ENCODE measurements at places on chromosomes 5 and 9.

GRCh38 chr9:121601194-121601593, 50.2 kb upstream of the DAB2IP start:
- DNase-seq, result no peak

- DNase-seq, result no peak
These were observed 432.4 kb upstream of the SMC2 start for GRCh38 chr9:103661663-103662062.

DNA sequence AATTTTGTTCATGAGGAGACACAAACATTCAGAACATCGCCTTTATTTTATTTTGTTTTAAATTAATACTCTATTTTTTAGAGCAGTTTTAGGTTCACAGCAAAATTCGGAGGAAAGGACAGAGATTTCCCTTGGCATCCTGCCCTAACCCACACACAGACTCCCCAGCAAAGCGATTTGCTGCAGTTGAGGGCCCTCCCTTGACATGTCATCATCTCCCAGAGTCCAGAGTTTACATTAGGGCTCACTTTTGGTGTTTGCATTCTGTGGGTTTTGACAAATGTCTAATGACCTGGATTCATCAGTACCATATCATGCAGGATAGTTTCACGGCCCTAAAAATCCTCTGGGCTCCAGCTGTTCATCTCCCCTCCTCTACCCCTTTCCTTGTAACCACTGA, 33.6 kb upstream of the COL5A1 start:
- DNase-seq, result no peak

DNA sequence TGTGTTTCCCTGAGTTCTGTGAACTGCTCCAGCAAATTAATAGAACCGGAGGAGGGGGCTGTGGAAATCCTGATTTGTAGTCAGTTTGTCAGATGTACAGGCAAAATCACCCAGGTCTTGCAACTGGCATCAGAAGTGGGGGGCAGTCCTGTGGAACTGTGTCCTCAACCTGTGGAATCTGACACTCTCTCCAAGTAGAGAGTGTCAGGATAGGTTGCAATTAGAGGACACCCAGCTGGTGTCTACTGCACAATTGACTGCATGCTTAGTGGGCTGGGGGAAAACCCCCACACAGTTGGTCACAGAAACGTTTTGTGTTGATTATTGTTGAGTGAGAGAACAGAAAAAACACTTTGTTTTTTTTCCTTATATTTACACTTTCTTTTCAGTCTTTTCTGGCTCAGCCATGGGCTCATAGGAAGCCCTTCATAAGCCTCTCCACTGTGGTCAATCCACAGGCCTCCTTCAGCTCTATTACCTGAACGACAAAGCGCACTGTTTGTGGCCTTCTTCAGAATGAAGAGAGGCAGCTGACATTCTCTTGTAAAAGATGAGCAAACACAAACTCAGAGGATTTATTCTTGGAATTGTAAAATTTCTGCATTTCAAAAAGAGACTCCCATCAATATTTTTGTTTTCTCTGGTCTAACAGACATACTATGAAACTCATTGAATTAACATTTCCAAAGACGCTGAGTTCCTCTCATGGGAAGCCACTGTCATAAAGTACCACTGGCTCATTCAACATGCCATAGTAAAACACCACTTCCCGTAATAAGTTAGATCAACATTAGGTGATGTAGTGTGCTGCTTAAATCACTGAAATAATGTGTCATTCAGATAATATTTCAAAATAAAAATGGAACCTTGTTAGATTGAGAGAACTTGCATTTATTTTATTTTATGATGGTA, 348.9 kb upstream of the RFX3 start:
- no peak for DNase-seq

- no peak for DNase-seq
These were observed 587.0 kb downstream of the CDH18 start for GRCh38 chr5:19401032-19401431.

GRCh38 chr5:21581508-21581907, 1271.6 kb downstream of the CDH12 start:
- no peak for DNase-seq

GRCh38 chr9:15423231-15423985, 732 bp downstream of the SNAPC3 start:
- DNase-seq, result no peak

DNA sequence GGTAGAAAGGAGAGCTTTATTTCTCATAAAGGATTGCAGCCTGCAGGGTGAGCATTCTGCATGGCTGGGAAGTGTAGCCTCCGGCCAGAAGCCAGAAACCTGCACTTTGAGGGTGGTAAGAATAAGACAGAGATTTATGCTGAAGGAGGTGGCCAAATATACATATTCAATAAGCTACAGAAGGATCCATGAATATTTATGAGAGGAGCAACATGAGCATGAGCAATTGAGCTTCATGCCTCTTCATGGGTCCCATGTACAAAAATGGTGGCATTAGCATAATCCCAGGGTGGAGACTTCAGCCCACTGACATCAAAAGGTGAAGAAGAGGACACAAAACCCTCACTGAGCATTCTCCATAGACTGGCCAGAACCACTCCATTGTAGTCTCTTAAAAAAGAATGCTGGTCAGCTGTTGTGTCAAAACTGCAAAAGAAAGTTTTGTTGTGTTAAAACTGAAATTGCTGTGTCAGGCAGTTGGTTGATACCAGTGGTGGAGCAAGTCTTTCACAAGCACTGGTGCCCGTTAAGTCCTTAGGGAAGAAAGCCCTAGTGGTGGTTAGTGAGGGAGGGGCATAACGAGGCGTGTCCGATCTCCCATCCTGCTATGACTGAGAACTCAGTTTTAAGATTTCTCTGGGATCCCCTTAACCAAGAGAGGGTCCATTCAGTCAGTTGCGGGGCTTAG, 160.8 kb upstream of the MAP1B start:
- DNase-seq, result no peak

DNA sequence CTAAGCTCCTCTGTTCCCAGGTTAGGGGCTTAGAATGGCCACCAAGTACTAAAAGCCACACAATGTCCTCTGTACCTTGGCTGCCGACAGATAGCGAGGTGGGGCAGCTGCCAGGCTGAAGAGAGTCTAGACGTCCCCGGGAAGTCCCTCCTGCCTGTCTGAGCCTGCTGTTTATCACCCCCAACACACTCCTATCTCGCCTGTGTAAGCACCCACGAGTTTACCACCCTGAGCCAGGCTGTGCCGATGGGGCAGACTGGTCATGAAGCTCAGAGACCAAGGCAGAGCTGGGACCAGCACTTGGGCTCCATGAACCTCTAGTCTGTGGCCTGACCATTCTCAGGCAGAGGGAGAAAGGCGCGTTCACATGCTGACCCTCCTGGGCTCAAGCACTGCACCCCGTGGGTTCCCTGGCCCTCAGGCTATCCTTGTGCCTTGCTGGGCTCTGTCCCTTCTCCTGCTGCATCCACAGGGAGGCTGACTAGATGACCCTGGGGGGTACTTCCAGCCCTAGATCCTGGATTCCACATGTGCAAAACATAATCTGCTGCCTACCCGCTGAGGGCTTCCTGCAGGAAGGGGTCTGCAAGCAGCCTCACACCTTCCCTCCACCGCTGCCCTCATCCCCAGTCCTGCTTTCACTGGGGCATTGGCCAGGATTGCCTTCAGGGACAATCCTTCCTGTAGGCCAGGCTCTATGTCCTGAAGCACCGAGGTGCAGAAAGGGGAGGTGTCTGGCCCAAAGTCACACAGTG, 18.6 kb upstream of the SLC25A51 start:
- no peak for DNase-seq

GRCh38 chr9:33220681-33221567, 19.0 kb upstream of the SPINK4 start:
- no peak for DNase-seq

DNA sequence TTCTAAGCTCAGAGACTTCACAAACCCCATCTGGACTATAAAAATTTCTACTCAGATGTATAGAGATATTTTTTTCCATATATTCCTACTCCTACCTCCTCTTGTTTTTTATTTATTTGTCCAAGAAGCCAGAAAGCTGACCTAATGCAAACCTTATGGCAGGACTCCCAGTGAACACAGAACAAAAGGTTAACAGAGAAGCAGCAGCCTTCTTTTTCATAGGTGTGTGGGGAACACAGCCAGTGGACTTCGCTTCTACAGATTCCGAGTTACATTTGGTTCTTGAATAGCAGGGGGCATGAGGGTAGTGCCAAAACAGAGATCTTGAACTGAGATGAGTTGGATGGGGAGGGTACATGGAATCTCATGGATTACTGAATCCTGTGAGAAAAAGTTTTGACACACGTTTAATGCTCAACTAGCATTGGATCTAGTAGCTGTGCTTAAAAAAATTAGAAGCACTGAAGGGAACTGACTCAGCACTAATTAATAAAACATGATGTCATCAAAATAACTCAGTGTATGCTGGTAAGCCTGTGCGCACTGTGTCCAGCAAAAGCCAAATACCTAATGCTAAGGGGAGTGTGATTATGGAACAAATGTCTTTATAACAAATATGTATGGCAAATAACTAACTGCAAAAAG, 240.1 kb downstream of the GABRB2 start:
- DNase-seq, result no peak

DNA sequence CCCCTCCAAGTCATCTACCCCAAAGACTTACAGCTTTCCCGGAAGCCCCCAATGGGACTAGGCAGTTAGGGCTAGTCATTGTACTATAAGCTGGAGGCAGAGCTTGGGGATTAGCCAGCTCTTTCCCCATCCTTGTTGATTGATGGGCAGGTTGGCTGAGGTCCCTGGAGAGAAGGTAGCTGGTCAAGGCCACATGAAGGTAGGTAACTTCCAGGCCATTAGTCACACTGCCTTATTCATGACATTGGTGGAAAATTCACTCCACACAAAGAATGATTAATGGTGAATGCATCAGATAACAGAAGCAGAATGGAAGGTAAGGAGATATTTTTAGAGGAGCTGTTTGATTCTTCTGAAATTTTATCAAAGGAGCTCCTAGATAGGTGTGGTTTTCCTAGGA, 49.5 kb upstream of the TGFBR1 start:
- DNase-seq, result no peak

DNA sequence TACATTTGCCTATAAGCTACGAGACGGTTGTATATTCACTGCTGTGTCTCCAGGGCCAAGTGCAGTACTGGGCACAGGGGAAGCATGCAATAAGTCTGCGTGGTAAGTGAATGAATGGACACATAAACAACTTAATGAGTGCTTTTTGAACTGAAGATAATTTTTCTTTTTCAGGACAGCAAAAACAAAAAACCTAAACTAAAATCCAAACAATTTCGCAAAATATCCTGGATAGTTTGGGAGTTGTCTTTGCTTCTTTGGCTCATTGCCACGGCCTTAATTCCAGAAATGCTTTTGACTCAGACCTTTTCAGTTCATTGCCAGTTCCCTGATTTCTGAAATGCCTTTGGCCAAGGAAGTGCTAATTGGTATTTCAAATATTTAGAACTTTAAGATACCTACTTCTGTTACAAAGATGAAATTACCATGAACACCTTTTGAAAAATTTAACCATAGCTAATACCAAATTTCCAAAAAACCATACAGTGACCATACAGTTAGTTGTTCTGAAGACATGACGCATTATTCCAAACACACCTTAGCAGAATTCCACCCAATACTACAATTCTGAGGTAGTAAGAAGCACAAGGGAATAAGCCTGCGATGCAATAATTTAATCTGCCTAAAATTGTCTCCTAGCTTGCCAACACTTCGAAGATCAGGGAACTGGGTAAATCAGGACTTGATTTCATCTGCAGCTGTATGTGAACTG, 42.8 kb downstream of the TEK start:
- DNase-seq, result no peak

DNA sequence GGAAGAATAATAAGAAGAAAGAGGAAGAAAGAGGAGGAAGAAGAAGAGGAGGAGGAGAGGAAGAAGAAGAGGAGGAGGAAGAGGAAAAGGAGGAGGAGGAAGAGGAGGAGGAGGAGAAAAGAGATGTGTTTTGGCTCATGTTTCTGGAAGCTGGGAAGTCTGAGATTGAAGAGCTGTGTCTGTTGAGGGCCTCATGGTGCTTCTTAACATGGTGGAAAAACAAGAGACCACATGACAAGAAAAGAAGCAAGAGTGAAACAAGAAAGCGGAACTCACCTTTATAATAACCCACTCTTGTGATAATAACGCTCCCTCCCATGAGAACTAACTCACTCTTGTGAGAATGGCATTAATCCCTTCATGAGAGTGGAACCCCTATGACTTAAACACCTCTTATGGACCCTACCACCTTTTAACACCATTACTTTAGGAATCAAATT, 36.1 kb upstream of the RANBP6 start:
- no peak for DNase-seq

GRCh38 chr5:60765019-60765709, 65.2 kb upstream of the DEPDC1B start:
- DNase-seq, result no peak

GRCh38 chr9:135747311-135747710, 45.3 kb downstream of the KCNT1 start:
- no peak for DNase-seq

DNA sequence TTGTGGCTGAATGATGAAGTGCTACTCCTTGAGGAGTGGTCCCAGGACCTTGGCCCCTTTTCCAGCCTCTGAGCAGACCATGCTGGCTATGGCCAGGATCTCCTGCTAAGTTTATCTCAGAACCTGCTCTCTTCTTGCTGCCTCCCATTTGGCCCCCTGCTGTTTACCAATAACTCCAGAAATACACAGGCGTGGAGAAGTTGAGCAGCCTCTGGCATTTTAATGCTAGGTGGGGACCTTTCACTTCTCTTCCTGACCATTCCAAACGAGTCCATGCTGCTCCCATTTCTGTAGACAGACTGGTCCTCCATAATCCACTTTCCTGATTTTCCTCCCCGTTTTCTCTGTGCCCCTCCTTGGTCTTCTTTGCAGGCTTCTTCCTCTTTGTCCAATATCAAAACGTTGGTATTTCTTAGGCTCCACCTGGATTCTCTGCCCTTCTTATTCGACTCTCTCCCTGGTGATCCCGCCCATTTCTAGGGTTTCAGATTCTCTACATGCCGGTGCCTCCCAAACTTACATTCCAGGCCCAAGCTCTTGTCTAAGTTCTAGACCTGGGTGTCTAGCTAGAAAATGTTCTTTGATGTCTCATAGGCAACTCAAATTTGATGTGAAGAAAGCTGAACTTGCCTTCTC, 33.4 kb upstream of the TNFAIP8 start:
- DNase-seq, result no peak

DNA sequence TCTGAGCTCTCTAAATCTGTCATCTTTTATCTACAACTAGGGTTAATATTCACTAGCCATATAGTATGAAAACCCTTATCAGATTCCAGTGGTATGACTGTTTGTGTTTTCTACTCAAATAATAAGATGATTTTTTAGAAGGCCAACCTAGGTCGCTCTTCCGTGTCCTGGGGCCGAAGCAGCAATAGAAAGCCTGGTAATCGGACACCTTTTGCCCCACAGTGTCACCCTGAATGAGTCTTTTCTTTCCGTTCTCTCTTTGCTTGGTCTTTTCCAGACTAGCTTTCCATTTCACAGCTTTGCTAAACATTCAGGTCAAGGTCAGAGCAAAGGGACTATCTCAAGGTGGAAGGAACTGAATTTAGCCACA, 243.3 kb upstream of the ANKRD55 start:
- no peak for DNase-seq

GRCh38 chr9:212297-212696, 2.4 kb upstream of the DOCK8 start:
- DNase-seq, result no peak

DNA sequence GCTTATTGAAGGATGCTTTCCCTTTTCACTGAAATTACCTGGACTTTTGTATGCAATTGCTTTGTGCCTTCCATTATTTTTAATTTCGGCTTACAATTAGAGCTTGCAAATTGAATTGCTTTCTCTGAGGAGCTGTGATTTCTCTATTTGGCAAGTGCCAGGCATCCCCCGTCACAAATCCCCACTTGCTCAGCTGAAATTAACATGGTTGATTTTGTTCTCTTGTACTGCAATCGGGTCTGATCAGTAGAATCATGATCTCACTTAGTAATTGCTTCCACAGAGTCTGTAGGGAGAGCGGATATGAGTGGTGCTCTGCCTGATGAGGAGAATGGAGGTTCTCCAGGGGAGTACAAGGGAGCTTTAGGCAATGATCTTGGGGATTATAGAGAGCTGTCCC, 495.5 kb upstream of the SGCD start:
- no peak for DNase-seq

Measured in HFF-Myc (cell line).